Islet precursor cell (in vitro differentiated cells): ENCODE measurements at places on chromosomes 3 and 15.

- DNase-seq, result no peak
Observed at GRCh38 chr15:101266034-101266433, 11.3 kb downstream of the SELENOS start.

DNA sequence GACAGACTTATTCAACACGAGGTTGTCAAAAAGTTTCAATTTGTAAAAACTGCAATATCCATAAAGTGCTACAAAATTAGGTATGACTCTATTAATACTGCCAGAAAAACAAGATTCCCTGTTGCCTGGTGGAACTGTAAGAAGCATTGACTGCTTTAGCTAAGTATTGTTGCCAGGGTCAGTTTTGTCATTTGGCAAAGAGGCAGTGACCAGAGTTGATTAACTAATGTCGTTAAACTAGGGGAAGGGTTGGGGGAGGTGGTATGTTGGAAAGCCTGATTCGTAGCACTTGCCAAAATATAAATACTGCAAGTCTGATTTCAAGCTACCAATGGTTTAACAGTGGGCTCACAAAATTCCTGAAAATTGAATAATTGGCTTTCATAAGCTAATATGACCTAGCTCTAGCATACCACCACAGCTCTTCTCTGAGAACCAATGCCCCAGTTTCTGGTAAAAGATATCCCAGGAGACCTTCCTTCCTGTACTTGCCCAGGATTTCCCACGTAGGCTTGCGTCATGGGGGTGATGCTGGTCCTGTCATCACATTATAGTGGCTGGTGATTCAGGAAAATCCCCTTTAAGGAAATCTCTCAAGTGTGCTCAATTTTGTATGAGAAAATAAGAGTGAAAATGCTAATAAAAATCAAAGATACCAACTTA, 266.4 kb upstream of the TBC1D5 start:
- DNase-seq, result no peak

DNA sequence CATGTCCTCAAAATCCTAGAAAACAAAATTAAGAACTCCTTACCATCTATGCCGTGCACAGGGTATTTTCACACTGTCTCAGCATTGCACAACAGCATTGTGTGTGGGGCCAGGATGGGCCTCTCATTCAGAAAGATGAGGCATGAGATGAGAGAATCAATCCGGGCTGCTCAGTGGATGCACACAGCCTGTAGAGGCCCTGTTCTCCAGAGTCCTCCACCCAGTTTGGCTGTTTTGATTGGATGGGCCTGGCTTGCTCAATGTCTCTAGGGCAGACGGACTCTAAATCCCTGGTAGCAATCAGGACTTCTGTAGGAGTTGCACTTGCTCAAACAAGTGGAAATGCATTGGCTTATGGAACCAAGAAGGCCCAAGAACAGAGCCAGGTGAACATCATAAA, 20.2 kb upstream of the CPNE9 start:
- no peak for DNase-seq

GRCh38 chr15:81111510-81112470, 22.3 kb upstream of the CFAP161 start:
- DNase-seq, result no peak
